ENCODE measurements at places on chromosomes 16 and 17.
A peak's percentile ranks its signal among the peaks of the same experiment; 100 is the strongest.

DNA sequence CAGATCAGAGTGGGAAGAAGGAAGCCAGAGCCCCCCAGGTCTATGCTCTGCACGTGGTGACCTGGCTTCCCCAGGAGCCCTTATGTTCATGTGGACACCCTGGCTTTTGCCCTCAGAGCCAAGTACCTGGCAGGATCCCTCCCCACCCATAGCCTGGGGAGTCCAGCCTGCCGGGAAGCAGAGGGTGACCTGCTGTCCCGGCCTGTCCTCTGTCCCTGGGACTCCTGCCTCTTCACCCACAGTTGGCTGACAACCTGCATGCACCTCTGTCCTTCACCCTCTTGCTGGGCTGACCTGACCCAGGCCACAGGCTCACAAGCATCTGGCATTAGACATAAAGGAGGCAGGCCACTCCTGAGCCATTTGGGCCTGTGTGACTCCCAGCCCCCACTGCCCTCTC lies 60.2 kb downstream of the SMPD3 start:
- no peak for DNase-seq

DNA sequence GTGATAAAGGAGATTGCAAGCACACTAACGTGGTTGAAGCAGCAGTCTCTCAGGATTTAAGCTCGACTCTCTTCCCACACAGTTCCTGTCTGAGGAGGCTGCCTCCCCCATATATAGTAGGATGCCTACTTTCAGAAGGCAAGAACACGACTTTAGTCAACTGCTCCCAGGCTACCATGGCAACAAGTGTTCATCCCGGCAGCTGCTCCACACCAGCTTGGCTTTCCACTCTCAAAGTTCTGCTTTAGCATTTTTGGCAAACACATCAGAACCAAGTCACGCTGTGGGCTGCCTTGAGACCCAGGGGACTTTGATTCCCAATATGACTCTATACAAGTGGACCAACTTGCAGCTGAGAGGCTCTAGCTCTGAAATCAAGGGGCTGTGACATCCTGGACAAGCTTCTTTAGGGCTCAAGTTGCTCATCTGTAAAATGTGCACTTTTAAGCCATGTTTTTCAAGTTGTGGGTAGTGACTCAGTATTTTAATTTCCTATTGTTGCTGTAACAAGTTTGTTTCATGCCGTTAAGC lies 16.5 kb downstream of the ZP2 start:
- DNase-seq, result no peak

- peak; percentile 34 for DNase-seq
Measured at GRCh38 chr17:4472286-4472685, 26.4 kb upstream of the SPNS2 start.

GRCh38 chr17:35752945-35753764 lies at the start of gene GAS2L2:
TSS of gene GAS2L2 (minus strand) at chr17:35753239. CDS start at chr17:35752850, 389 bp downstream.
- no peak for DNase-seq

DNA sequence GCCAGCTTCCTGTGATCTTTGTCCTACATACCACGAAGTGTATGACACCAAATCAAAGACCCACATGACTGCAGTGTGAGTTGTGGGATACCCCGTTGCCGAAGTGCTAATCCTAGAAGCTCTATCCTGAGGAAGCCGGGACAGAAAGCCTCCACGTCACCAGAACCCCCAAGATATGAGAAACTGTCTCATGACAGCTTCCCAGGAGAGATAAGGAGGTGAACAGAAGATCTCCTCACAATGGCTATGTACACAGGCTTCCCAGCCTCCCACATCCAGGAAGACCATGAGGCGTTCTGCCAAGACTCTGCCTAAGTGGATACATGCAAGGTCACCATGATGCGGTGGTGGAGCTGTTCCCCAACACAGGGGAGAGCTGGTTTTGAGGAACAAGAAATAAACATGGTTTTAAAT lies 37.1 kb downstream of the TRIM25 start:
- DNase-seq, result no peak

DNA sequence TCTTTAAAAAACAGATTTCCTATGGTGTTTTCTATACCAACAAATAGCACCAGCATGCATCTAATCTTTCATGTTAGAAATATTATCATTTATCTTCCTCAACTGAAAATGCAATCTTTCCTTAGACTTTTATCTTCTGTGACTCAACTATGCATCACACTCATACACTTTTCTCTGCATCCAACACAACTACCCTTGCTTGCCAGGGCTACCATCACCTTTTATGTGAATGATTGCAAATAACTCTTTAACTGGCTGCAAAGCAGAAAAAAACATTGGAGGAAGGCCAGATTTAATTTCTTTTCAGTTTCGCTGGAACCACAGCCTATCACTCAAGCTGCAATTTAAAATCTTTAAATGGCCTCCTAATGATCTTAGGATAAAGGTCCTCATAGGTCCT lies 212.9 kb downstream of the CDH8 start:
- DNase-seq, result no peak

- DNase-seq, result peak; percentile 54
Measured at GRCh38 chr17:67559381-67559966, 158.3 kb upstream of the NOL11 start.

DNA sequence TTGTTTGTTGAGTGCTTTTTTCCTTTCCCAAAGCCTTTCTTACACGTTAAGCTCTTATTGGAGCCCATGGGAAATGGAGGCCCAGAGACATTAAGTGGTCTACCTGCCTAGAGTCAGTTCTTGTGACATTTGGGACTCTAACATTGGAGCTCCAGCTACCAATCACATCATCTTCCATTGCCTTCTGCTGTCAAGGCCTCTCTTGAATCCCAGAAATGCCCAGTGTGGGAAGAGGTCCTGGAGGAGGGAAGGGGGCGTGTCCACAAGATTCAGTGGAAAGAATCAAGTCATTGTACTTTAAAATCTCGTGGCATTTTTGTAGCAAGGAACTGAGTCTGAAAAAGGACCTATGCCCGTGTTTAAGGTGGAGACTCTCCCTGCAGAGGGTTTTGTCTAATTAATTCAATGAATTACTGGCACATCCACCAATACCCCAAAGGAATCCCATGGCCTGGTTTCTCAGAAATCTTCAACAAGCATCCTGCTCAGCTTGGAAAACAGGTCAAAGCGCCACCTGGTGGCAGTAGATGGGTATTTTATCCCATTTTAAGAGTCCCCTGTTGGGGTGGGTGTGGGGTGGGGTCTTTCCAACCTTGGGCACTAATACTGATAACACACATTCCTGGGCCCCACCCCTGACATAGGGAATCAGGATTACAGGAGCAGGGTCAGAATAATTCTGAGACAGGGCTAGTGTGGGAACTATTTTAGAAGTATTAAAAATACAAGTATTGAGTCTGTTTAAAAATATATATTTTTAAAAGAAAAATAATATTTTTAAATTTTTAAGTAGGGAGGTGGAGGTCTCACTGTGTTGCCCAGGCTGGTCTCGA lies 24.6 kb downstream of the GPT2 start:
- DNase-seq, result peak; percentile 86

DNA sequence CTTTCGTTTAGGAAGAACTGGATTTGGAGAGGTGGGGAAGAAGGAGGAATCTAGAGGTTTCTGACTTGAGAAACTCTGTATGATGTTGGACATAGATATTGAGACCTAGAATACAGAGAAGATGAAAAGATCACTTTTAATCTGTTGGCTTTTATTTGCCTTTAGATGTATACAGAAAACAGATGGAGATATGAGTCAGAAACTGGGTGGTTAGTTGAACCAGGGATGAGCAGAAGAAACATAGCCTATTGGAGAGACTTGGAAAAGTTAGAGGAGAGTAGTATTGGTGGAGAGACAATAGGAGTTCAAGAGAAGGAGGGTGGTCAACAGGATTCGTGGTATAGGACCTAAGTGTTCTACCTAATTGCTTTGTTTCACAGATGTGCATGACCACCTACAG lies 5.1 kb downstream of the PHAF1 start:
- DNase-seq, result no peak

GRCh38 chr16:35557731-35558130 lies 2098.3 kb downstream of the TP53TG3F start:
- no peak for DNase-seq
